CD4-positive, alpha-beta T cell treated with Interleukin-17A for 4 hours (primary cell): ENCODE measurements at places on chromosomes 16 and 17.

- DNase-seq = no peak
Measured at GRCh38 chr16:10541366-10541765, 39.0 kb downstream of the EMP2 start.

- no peak for DNase-seq
Measured at GRCh38 chr16:805474-805873, 4.9 kb upstream of the GNG13 start.

DNA sequence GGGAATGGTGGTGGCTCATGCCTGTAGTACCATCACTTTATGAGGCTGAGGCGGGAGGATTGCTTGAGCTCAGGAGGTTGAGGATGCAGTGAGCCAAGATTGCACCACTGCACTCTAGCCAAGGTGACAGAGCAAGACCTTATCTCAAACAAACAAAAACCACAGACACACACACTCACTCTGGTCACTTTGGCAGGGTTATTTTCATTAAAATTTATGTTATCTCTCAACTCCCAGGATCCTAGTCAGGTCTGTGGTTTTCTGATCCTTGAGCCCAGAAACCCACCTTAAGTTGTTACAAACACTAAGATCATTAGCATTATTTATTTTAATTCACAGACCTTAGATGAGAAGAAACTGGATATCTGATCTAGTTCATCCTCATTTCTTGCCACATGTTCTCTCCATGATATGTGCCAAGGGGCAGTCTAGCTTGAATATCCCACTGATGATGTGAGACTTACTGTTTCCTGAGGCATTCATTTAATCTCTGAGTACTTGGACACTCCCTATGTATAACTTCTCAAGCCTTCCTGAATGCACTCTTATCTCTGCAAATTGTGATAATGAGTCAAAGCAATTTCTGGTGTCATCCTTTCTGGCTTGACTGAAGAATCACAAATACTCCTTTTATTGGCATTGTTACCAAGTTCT lies 9.6 kb downstream of the ABHD15 start:
- no peak for DNase-seq

- DNase-seq = no peak
Measured at GRCh38 chr17:50861822-50862528, 4.2 kb downstream of the TOB1 start.

GRCh38 chr17:8384801-8385378 lies 1.9 kb upstream of the RPL26 start:
- no peak for DNase-seq

DNA sequence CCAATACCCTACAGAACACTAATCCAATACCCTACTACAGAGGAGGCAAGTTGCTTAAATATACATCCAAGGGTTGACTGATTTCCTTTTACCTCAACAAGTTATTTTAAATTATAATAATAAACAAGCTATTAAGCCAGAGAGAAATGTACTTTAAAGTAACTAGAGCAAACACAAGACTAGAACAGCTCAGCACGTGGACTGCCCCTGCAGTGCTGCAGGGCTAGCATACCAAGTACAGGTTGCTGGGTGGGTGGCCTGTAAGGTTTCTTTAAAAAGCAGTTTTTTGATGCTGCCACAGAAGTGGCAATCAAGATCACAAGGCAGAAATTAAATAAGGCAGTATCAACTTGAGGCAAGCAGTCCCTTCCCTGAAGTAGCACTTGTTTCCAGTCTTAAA lies 63.5 kb downstream of the PARN start:
- DNase-seq = no peak

GRCh38 chr17:77163001-77163400 lies 22.2 kb downstream of the SEC14L1 start:
- no peak for DNase-seq

DNA sequence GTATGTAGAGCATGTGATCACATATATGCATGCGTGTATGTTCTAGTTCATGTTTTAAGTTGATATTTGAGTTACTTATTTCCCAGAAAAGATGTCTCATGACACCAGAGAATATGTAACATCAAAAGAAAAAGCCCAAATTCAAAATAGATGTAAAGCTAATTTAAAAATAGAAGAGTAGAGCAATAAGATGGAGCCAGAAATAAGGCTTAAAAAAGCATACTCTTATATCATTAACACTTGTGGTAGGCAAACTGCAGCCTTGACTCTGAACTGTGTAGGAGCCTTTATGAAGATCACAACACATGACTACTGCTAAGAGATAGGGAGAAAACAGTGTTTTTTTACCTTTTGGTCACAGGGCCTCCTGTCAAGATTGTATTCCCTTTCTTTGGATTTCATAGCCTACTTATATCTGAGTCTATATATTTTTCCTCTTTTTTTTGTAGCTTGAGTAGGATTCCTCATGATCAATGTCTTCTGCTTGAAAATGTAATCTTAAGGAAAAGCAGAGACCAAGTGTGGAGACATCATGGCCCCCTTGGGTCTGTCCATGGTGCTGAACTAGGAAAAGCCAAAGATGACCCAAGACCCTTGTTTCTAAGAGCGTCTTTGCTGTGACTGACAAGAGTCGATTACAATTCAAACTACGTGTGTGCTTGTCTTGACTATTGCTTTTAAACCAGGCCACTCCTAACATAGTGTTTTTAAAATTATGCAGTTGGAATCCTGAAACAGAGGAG lies 390.4 kb downstream of the SHISA9 start:
- no peak for DNase-seq

GRCh38 chr17:55442953-55443683 lies 21.5 kb upstream of the MMD start:
- DNase-seq = no peak

DNA sequence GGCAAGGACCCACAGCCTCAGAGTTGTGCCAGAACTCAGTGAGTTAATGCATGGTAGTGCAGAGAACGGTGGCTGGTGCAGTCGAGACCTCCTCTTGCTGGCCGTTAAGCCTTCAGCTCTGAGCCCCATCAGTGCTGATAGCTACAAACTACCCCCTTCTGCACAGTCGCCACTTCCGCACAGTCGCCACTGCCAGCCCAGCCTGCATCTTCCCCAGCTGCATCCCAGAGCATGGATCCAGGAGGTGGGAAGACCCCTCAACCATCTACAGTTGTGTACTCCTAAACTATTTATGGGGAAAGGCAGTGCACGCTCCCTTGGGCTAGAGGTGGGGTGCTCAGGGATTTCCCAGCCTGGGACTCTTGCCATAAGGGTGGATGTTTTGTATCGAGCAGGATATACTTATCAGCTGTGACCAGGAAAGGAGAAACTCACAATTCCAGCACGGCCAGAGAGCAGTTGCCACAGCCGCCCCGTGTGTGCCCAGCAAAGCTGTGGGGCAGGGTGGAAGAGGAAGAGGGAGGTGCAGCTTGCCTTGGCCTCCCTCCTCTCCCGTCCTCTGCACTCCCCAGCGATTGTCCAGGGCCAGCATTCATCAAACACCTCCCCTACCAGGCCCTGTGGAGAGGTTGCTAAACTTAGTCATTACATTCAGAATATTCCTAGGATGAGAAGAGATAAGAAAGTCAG lies 49.5 kb upstream of the CMIP start:
- no peak for DNase-seq

- DNase-seq = no peak
Measured at GRCh38 chr16:17836868-17837602, 366.3 kb upstream of the XYLT1 start.

- DNase-seq = no peak
Measured at GRCh38 chr16:55917373-55918160, 42.4 kb upstream of the CES5A start.

GRCh38 chr17:75113798-75114551 lies 4.2 kb downstream of the ARMC7 start:
- DNase-seq = peak; percentile 95

GRCh38 chr16:85401370-85401916 lies 211.7 kb upstream of the GSE1 start:
- DNase-seq = no peak

- peak; percentile 87 for DNase-seq
Measured at GRCh38 chr16:68417711-68418301, 30.5 kb downstream of the SMPD3 start.

DNA sequence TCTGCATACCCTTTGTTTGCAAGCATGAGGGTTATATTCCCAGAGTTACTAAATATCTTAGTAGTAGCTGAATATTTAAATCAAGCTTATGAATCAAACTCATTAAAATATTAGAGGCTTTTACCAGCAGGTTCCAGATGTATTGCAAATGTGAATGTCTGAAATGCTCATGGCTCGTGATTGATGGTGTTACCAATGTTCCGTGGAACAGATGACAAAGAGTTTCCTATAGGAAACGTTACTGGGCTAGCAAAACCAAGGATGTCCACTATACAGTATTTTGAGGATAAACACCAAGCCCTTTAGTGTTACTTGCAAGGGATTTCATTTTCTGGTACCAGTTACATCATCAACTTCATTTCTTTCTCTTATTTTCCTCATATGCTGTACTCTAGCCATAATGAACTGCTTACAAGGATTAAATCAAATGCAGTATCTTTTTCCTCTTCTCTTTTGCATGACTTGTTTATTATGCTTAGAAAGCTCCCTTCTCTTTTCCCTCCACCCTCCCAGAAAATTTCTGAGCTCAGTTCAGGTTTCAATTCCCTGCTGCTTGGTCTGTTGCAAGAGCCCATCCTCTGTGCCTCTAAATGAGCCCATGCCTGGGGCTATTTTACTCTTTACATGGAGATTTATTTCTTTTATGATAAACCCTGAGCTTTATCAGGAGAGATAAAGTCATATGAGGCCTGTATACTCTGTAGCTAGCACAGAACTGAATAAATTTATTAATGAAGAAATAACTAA lies 1537.1 kb upstream of the GOT2 start:
- DNase-seq = no peak

GRCh38 chr17:76405967-76406647 lies 21.7 kb downstream of the SPHK1 start:
- DNase-seq = no peak

- DNase-seq = no peak
Measured at GRCh38 chr16:24906199-24906808, 60.5 kb downstream of the SLC5A11 start.

- no peak for DNase-seq
Measured at GRCh38 chr17:60149691-60150582, at the start of gene CA4. TSS of gene CA4 (plus strand) at chr17:60149973. CDS start at chr17:60150035, 62 bp downstream.

GRCh38 chr16:75455677-75456076 lies 8.8 kb downstream of the TMEM170A start:
- no peak for DNase-seq

GRCh38 chr17:80689129-80689619 lies 144.5 kb downstream of the RPTOR start:
- DNase-seq = no peak

DNA sequence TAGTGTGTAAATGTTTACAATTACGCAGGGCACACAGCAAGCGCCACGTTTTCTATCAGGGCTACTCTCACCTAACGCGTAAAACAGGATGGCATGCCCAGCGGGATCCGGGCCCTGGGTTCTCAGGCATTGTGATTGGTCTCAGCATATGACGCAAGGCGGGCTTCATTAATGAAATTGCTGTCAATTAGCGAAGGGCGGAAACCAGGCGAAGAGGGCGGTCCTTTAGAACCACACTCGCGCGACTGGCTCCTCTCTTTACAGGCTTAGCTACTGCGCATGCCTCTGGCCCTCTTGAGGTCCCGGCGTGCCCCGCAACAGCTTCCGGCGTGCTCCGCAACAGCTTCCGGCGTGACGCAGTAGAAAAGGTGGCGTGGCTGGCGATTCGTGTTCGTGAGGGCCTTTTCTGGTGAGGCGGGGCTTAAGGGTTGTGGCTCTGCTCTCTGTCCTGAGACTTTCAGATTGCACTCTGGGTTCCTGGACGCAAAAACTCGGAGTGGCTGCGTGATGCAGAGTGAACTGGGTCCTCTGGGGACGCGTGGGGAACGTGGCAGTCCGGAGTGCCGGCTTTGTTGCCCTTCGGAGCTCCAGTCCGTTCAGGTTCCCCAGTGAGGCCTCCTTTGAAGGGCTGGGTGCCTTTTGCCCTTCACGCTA lies 9.2 kb downstream of the OR2C1 start:
- peak; percentile 84 for DNase-seq
